ENCODE measurements at places on chromosomes 12 and 14.

DNA sequence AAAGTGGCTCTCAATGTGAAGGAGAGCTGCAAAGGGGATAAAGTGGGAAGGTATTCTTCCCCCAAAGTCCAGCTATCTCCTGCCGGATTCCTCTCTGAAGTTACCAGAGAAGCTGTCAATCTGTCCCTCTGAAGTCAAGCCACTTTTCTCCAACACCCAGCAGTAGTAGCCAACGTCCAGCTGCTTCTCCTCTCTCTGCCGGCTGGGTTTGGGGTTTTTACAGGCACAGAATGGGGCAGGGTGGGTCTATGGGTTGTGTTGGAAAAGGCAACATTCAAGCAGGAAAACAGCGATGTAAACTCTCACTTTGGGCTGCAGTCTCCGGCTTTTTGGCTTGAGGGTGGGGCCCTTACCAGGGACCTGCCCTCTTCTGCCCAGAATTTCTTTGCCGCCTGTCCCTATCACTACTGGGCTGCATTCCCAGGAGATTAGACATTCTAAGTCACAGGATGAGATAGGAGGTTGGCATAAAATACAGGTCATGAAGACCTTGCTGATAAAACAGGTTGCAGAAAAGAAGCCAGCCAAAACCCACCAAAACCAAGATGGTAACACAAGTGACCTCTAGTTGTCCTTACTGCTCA is 16.3 kb downstream of the CAPZA3 start:
- no peak for DNase-seq

DNA sequence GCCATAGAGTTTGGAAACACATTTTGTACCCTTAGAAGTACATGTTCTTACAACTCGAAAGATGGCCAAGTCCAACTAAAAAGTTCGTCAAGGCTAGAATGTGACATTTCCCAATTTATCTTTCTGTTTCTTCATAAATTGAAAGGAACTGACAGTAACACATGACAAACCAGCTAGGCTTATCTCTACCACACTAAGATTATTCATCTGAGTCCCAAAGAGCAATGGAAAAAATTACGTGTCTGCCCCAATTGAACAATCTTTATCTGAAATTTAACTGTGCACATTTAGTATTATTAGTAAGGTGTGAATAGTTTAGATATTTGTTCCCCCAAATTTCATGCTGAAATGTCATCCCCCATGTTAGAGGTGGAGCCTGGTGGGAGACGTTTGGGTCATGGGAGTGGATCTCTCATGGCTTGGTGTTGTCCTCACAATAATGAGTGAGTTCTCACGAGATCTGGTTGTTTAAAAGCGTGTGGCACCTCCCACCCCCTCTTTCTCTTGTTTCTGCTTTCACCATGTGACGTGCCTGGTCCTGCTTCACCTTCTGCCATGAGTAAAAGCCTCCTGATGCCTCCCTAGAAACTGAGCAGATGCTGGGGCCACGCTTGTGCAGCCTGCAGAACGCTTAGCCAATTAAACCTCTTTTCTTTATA is 13.3 kb downstream of the CPM start:
- DNase-seq = no peak

GRCh38 chr14:66088656-66089055 is 397.5 kb upstream of the CCDC196 start:
- no peak for DNase-seq

- no peak for DNase-seq
These were observed 234.0 kb upstream of the CAND1 start for GRCh38 chr12:67035121-67035520.

DNA sequence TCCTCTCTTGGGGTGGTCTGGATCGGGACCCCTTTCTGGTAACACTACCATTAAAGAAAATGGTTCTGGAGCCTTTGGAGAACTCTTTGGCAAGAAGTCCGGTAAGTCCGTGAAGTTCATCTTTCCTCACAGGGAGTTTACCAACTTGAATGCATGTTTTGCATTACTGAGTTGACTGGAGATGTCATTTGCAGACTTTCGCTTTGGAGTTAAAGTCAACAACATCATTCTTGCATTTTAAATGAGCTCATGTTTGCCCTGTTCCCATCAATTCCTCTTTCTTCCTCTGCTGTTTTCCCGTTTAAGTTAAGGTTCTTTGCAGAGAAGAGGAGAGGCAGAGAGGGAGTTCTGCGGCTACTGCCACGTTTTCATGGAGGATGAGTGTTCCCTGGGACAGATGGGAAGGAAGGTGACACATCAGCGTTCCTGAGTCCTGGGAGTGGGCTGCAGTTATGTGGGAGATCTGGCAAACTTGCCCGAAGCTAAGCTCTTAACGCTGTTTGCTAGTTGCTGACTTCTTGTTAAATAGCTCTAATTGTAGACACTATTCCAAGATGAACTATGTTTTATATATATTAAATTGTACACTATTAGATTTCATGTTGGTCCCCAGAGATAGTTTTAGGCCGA is 18.8 kb upstream of the PRICKLE1 start:
- no peak for DNase-seq

- no peak for DNase-seq
These were observed 160.6 kb downstream of the ADGRD1 start for GRCh38 chr12:131114271-131114670.

DNA sequence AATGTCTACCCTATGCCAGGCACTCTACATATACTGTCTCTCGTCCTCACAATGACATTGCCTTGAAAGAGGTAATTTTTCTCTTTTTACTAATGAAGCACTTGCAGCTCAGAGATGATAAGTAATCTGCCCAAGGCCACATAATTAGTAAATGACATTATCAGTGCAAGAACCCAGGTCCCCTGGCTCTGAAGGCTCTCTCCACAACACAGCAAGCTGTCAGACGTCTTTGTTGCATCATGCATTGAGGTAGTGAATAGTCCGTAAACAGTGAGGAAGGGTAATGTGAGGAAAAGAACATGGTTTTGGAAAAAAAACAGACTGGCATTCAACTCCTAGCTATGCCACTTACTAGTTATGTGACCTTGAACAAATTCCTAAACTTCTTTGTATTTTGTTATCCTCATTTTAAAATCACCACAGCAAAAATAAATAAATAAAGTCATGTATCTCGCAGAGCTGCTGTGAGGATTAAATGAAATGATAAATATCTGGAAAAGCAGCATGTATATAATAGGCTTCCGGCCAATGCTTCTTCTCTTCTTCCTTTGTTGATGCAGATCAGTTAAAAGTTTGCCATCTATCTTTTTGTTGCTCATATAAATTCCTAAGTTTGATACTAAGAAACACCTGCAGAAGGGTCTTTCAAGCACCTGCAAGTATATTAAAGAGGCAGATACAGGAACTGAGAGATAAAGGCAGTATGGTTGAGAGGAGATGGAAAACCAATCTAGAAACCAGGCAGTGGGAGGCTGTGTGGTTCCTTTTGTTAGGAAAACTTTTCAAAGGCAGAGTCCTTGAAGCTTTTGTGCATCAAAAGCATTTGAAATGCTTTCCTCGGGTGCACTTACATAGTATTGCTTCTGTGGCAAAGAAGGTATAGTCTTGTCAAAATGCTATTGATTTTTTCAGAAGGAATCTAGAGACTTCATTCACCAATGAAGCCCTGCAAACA is 82.8 kb downstream of the BTG1 start:
- DNase-seq = no peak

- DNase-seq = no peak
These were observed 359.7 kb downstream of the AACS start for GRCh38 chr12:125424909-125425308.
